ENCODE measurements at places on chromosomes 13 and 19.

GRCh38 chr19:32789429-32789828 is 69.9 kb downstream of the TDRD12 start:
- no peak for DNase-seq

GRCh38 chr13:45479661-45480060 is 14.9 kb downstream of the COG3 start:
- no peak for DNase-seq

GRCh38 chr19:38093587-38093986 is 130.4 kb downstream of the DPF1 start:
- DNase-seq = peak; percentile 2

DNA sequence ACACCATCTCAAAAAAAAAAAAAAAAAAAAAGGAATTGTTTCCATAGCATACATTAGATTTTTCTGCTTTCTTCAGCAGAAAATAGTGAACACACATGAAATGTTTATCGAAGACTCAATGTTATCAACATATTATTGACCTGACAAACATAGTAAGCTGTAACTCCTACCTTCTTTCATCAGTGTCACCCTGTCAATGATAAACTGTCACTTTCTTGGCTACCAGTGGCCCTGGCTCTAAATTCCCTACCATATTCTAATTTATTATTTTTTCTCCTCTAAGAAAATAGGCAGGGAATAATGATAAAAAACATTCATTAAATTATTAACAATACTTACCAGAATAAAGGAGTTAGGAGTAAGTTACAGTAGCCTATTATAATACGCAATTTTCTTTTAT is 127.3 kb upstream of the KLHL1 start:
- no peak for DNase-seq

- DNase-seq = no peak
These were observed 1163.1 kb upstream of the MIR17HG start for GRCh38 chr13:90184355-90184754.

- peak; percentile 23 for DNase-seq
These were observed 172.2 kb downstream of the OLFM4 start for GRCh38 chr13:53200498-53201453.

DNA sequence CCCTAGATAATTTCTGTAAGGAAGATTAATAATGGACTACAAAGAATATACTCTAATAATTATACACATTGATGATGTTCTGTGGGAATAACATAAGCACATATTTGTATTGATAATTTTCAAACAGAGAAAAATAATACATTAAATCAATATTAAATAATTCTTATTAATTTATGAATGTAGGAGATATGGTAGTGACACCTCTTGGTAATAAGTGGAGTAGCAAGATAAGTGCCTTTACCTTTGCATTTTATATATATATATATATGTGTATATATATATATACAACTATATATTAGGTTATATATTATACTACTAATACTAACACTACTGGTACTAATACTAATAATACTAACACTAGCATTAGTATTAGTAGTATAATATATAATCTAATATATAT is 905.8 kb downstream of the SLITRK1 start:
- DNase-seq = no peak

- peak; percentile 82 for DNase-seq
These were observed 184.1 kb downstream of the ZNF536 start for GRCh38 chr19:30556230-30556711.

DNA sequence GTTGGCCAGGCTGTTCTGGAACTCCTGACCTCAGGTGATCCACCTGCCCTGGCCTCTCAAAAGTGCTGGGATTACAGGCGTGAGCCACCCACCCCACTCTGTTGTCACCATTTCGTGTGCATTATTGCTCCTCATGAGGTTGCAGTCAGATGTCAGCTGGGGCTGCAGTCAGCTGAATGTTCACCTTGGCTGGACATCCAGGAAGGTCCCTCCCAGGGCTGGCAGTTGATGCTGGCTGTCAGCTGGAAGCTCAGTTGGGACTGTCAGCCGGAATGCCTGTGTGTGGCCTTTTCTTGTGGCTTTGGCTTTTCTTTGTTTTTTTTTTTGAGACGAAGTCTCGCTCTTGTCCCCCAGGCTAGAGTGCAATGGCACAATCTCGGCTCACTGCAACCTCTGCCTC is 6.6 kb downstream of the MEGF8 start:
- no peak for DNase-seq

DNA sequence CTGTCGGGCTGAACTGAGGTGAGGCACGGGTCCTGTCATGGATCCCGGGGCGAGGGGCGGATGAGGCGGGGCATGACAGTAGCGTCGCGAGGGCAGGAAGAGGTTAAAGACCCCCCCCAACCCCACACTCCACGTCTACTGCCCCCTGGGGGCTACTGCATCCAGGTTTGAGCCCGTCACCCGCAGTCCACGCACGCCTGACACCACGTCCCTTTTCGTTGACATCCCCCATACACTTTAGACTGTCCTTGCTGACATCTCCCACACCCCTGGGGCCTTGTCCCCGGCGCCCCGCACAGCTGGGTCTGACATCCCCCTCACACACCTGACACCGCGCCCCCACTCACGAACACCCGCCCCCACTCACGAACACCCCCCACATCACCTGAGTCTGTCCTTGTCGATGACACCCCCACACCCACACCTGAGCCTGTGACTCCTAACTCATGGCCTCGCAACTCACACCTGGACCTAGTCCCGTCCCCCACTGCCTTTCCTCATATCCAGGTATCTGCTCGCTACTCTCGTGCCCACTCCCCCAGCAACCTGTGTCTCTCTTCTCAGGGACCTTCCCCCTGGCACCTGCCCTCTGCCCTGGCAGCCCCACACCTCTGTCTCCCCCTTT is 416 bp downstream of the SLC25A42 start:
- no peak for DNase-seq

DNA sequence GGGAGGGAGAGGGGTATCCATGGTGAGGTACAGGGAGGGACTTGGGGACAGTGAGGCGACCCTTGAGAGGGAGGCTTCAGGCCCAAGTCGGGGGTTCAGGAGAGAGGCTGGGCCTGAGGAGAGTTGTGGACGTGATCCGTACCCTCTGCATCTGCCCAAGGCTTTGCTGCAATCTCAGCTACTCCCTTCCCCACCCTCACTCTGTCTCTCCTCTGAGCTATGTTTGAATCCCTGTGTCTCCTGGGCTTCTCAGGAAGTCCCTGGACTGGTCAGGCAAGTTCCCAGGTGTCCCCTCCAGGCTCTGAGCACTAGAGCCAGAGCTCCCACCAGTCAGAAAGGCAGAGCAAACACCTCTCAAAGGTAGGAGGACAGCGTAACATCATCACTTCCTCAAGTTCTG is 1.8 kb downstream of the LIN37 start:
- DNase-seq = no peak

DNA sequence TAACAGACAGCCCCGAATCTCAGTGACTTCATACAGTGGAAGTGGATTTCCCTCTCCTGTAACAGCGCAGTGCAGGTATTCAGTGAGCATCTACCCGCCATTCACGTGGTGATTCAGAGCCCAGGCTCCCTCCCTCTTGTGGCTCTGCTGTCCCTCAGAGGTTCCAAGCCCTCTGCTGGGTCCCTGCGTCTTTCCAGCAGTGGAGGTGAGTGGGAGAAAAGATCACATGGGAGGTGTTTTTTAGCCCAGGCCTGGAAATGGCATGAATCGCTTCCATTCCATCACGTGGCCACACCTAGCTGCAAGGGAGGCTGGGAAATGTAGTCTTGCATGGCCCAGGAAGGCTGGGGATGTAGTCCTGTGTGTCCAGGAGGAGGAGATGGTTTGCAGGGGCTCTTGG is 61.4 kb downstream of the DPF1 start:
- no peak for DNase-seq

- DNase-seq = no peak
These were observed 1.3 kb upstream of the KLF5 start for GRCh38 chr13:73057284-73058063.

DNA sequence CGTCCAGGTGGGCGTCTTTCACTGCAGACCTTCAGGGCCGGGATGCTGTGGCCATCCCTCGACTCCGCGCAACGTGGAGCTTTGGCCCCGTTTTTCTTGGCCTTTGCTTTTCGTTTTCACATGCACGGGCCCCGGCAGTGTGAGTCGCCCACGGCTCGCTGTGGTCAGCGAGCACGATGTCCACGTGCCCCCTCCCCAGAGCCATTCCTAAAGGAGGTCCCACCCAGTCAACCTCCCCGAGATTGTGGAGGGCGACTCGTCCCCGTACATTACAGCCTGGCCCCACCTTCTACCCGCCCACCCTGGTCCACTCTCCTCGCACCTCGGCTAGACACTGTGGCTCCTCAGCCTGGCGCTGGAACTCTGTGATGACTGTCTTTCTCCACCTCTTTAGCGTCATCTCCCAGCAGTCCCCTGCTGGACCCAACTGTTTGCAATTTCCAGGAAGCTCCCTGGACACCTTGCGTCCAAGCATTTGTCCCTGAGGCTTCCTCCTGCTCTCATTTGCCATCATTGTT is 405 bp downstream of the ZNF446 start:
- DNase-seq = no peak

DNA sequence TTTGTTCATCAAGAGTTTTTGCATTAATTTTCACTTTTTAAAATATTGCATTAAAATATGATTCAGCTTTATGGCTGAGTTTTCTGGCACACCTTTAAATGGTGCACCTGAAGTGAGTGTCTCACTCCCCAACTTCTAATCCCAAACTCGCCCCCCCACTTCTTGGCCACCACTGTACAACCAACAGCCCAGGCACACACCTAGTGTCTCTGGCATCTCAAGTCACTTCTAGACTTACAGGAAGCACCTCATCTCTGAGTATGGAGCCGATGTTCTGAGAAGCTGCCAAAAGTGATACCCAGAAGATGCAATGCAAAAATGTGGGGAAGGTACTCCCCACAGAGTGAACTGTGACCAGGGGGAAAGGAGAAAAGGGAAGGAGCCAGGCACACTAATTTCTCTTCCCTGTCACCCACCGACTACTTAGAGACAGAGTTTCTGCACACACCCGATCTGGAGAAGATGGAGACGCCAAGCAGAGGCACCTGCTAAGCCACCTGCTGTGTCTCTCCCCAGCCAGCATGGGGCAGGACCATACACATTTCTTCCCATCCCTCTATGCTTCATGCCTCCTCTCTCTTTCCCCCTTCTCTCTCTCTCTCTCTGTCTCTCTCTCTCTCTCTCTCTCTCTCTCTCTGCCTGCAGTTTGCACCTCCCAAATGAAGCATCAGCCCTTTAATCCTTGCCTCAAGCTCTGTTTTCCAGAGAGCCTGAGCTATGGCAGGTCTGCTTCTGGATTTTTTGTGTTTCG is 155.3 kb upstream of the ZNF507 start:
- DNase-seq = no peak

GRCh38 chr13:103157434-103158145 is 91.4 kb upstream of the SLC10A2 start:
- DNase-seq = no peak

DNA sequence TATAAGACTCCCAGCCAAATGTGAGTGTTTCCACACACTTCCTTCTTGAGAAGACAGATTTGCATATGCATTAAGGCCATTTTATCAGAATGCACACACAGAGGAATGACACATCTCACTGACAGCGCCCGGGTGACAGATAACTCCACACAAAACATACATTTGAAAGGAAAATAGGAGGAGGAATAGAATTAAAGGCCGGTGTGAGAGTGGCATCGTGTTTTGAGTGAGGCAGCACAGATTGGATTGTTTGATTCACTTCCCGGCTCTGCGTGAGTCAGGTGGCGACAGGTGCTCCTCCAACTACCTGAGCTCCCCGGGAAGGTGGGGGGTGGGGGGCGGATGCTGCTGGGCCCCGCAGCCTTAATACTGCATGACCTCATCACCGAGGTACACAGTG is 429.0 kb downstream of the TSHZ3 start:
- DNase-seq = no peak

DNA sequence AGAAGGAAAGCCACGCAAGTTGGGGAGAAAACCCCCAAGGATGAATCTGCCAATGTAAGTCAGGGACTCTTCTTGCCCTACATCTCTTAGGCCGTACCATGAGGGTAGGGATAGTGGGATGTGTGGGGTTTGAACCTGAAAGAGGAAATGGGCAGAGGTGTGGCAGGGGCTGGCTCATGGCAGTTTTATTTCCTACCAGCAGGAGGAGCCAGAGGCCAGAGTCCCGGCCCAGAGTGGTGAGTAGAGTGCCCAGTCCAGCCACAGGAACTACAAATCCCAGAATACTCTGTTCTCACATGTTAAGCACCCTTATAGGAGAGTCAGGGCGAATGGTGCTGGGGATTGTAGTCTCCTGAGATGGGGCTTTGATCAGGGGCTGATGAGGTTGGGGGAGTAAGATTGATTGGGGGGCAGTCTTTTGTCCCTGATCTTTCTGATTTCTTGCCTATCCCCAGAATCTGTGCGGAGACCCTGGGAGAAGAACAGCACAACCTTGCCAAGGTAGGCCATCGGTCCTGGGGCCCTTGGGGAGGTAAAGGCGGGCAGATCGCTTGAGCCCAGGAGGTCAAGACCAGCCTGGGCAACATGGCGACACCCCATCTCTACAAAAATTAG is 16.5 kb downstream of the VASP start:
- peak; percentile 90 for DNase-seq

- DNase-seq = peak; percentile 35
These were observed 8.2 kb upstream of the MEIS3 start for GRCh38 chr19:47427241-47428176.

DNA sequence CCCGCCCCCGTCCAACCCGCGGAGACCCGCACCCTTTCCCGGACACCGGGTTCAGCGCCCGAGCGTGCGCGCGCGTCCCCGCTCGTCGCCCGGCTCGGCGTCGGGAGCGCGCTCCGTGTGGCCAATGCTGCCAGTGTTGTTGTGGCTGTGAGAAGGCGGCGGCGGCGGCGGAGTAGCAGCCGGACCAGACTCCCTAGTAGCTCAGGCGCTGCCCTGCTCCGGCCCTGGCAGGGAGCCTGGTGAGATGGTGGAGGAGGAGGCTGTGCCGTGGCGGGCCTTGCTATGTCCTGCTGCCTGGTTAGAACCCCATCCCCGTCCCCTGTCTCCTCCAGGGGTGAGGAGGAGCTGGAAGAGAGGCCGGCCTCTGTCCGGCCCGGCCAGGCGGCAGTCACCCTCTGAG is 553.2 kb downstream of the TUBA3C start:
- no peak for DNase-seq
